ENCODE measurements at places on chromosomes 5 and 9.

DNA sequence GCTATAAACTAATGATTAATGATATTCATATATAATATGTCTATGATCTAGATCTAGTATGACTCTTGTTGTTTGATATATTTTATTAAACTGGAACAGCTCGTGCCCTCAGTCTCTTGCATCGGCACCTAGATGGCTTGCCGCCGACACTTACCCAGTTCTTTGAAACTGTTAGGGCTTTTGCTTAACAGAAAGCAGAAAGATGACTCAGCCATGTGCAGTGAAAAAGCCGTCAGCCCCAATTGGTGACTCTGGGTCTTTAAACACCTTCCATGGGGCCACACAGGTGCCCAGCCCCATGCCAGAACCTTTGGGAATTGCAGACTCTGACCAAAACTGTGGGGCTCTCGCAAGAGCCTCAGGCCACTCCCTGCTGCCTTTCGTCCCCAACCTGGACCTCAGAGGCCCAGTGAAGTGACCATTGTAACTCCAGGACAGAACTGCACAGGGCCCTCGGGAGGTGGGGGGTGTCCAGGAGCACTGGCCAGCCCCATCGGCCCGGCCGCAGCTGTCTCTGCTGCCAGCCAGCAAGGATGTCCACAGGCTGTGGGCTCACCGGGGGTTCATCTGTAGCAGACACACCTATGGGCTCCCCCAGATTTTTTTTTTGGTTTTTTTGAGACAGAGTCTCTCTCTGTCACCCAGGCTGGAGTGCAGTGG is 7.8 kb downstream of the LCN10 start:
- no peak for DNase-seq

DNA sequence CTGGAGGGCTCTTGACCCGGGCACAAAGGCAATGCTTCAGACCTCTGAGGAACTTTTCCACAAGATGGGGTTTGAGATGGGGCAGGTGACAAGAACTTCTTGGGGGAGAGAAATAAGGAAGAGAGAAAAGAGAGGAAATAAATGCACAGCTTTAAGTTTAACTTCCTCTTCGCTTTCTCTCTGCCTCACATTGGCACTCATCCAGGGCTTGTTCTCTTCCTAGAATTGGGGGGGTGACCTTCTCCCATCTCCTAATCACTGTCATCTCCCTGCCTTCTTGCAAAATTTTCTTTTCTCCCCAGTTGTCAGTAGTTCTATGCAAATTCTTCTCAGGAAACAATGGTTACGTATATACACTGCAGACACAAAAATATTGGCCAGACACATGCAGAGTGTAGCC is 19.1 kb upstream of the ADCY2 start:
- no peak for DNase-seq

GRCh38 chr5:68883436-68883835 is 210.4 kb upstream of the SLC30A5 start:
- no peak for DNase-seq

GRCh38 chr9:108087781-108088180 is 598.2 kb upstream of the KLF4 start:
- no peak for DNase-seq

Data from activated T-cell treated with anti-CD3 and anti-CD28 coated beads, Interleukin-2, amount 50 U/mL, for 24 hours (primary cell).